ENCODE measurements at places on chromosomes 13 and 19. TPM values are rescaled to one million over a fixed set of nuclear protein-coding genes. Genes with fewer than 3 reads are reported as not detected.

GRCh38 chr13:113604186-113604585 lies 19.6 kb downstream of the TFDP1 start:
- H3K4me3 ChIP-seq, result no peak overlapping the region
- H3K27me3 ChIP-seq, result no peaks in the 10 kb centered on the region
- DNase-seq, result no peak
- no peaks in the 10 kb centered on the region for H3K4me1 ChIP-seq
- no peak overlapping the region for H3K27ac ChIP-seq
- no peaks in the 10 kb centered on the region for H3K36me3 ChIP-seq

- H3K4me1 ChIP-seq, result no peaks in the 10 kb centered on the region
- H3K27me3 ChIP-seq, result no peaks in the 10 kb centered on the region
- no peak overlapping the region for H3K4me3 ChIP-seq
- no peaks in the 10 kb centered on the region for H3K36me3 ChIP-seq
Measured at GRCh38 chr13:46633416-46633815, 80.4 kb downstream of the LRCH1 start.

DHRS12 gene
- total RNA-seq, result 11.9 TPM

DNA sequence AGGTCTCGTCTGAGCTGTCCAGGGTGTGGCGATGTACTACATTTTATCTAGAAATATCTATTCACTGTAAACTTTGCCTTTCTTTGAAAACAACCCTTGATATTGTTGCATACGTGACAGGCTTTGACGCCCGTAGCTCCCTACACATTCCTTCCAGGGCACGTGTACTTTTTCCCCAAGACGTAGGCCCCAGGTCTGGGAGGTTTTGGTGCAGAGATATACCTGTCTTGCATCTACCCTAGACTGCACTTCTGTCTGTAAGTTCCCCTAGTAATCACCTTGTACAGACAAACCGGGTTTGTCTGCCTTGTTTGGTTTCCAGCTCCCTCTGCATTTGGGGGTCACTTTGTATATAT lies 69.2 kb downstream of the ERICH6B start:
- no peak for DNase-seq
- no peak overlapping the region for H3K27ac ChIP-seq
- H3K27me3 ChIP-seq, result peaks cover 42% of the 10 kb centered on the region

GRCh38 chr13:39909634-39910033 lies 254.2 kb downstream of the COG6 start:
- no peaks in the 10 kb centered on the region for H3K27me3 ChIP-seq
- no peaks in the 10 kb centered on the region for H3K36me3 ChIP-seq
- no peaks in the 10 kb centered on the region for H3K4me1 ChIP-seq
- H3K27ac ChIP-seq, result no peak overlapping the region
- H3K4me3 ChIP-seq, result no peak overlapping the region
- no peak for DNase-seq

- H3K4me3 ChIP-seq, result no peak overlapping the region
- H3K27ac ChIP-seq, result no peak overlapping the region
- no peaks in the 10 kb centered on the region for H3K27me3 ChIP-seq
Measured at GRCh38 chr13:84917252-84917878, 881.9 kb downstream of the SLITRK6 start.

- no peaks in the 10 kb centered on the region for H3K36me3 ChIP-seq
- 0 out of 2 replicates have a peak overlapping the region, but pooled peaks have one; percentile 13 for H3K27ac ChIP-seq
- DNase-seq, result peak; percentile 34
- no peaks in the 10 kb centered on the region for H3K27me3 ChIP-seq
- H3K4me1 ChIP-seq, result peaks cover 55% of the 10 kb centered on the region
Measured at GRCh38 chr13:112690283-112690929, 568 bp downstream of the ATP11A start.

VSIG10L gene
- 2.3 TPM for total RNA-seq

- peaks cover 11% of the 10 kb centered on the region for H3K36me3 ChIP-seq
- H3K4me1 ChIP-seq, result no peaks in the 10 kb centered on the region
- no peak for DNase-seq
- H3K4me3 ChIP-seq, result no peak overlapping the region
Measured at GRCh38 chr13:98918771-98919170, 59.1 kb downstream of the DOCK9 start.

DNA sequence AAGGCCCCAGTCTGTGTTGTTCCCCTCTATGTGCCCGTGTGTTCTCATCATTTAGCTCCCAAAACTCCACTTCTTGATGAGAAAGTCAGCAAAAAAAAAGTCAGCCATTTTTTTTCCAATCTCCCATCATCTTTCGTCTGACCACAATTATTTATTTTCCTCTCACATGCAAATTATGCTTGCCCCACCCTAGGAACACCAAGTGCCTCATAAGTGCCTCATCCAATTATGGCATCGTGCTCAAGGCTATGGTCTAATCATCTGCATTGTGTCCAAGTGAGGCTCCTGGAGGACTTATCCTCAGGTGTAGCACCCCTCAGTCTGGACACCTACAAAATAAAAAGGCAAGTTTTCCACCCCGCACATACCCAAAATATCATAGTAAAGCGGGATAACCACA lies 20.8 kb upstream of the IPO5 start:
- no peaks in the 10 kb centered on the region for H3K4me1 ChIP-seq
- H3K36me3 ChIP-seq, result no peaks in the 10 kb centered on the region
- no peak for DNase-seq

GRCh38 chr13:100789968-100790367 lies 115.4 kb upstream of the TMTC4 start:
- no peak overlapping the region for H3K27ac ChIP-seq
- H3K4me3 ChIP-seq, result no peak overlapping the region
- H3K36me3 ChIP-seq, result no peaks in the 10 kb centered on the region
- DNase-seq, result no peak
- H3K27me3 ChIP-seq, result peaks cover 40% of the 10 kb centered on the region

DNA sequence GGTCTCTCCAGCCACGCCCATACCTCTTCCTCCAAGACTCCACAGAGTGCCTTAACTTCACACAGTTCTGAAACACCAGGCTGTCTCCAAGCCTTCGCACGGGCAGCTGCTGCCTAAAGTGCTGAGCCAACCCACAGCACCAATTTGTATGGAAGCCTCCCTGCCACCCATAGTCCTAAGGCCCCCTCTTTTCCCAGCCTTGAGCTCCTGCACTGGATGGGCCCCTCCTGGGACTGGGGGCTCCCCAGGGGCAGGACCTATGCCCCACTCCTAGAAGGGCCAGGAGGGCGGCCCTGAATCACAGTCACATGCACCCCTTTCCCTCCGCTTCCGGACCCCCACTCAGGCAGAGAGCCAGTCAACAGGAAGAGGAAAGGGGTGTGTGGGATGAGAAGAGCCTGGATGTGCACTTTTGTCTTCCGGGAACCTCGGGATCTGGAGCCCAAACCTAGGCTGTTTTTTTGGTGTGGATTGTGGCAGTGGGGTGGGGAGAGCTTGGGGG lies 5.1 kb upstream of the FCER2 start:
- H3K27ac ChIP-seq, result no peak overlapping the region
- H3K27me3 ChIP-seq, result peaks cover 13% of the 10 kb centered on the region
- no peak for DNase-seq
- H3K4me1 ChIP-seq, result no peaks in the 10 kb centered on the region
- H3K4me3 ChIP-seq, result no peak overlapping the region

- DNase-seq, result no peak
- peaks cover 31% of the 10 kb centered on the region for H3K4me1 ChIP-seq
- H3K27me3 ChIP-seq, result no peaks in the 10 kb centered on the region
- H3K27ac ChIP-seq, result no peak overlapping the region
- peaks cover 21% of the 10 kb centered on the region for H3K36me3 ChIP-seq
Measured at GRCh38 chr19:43667876-43668405, 2.0 kb downstream of the PLAUR start.

GRCh38 chr13:27617881-27618321 lies 2.4 kb downstream of the LNX2 start:
- no peak overlapping the region for H3K4me3 ChIP-seq
- DNase-seq, result no peak
- peaks cover 29% of the 10 kb centered on the region for H3K4me1 ChIP-seq
- no peaks in the 10 kb centered on the region for H3K27me3 ChIP-seq

GRCh38 chr13:71320452-71320851 lies 546.6 kb downstream of the DACH1 start:
- no peak overlapping the region for H3K27ac ChIP-seq
- no peaks in the 10 kb centered on the region for H3K36me3 ChIP-seq
- no peaks in the 10 kb centered on the region for H3K4me1 ChIP-seq
- no peak for DNase-seq
- no peaks in the 10 kb centered on the region for H3K27me3 ChIP-seq

GRCh38 chr13:44778761-44779484 lies 202.8 kb upstream of the TSC22D1 start:
- no peak for DNase-seq
- H3K36me3 ChIP-seq, result no peaks in the 10 kb centered on the region
- H3K4me1 ChIP-seq, result no peaks in the 10 kb centered on the region

- DNase-seq, result peak; percentile 53
- no peaks in the 10 kb centered on the region for H3K4me1 ChIP-seq
- H3K36me3 ChIP-seq, result no peaks in the 10 kb centered on the region
Measured at GRCh38 chr13:73958657-73959397, 175.4 kb downstream of the KLF12 start.
